Activated naive CD4-positive, alpha-beta T cell treated with Interleukin-2 at 50 U/mL for 16 hours (primary cell): ENCODE measurements at places on chromosomes 16 and 17.

GRCh38 chr17:59832883-59833379, 59.8 kb downstream of the TUBD1 start:
- no peak for DNase-seq

GRCh38 chr17:64001091-64001579, 3.0 kb downstream of the PRR29 start:
- DNase-seq: no peak

GRCh38 chr16:52812678-52813556, 239.8 kb downstream of the CHD9NB start:
- DNase-seq: no peak

GRCh38 chr16:67654403-67654911, 5.6 kb downstream of the ACD start:
- no peak for DNase-seq

GRCh38 chr17:71349908-71350600, 770.8 kb upstream of the SOX9 start:
- DNase-seq: no peak

GRCh38 chr16:11909653-11910545, 5.9 kb downstream of the GSPT1 start:
- no peak for DNase-seq

GRCh38 chr17:36717088-36717487, 115.7 kb downstream of the MRM1 start:
- DNase-seq: no peak

GRCh38 chr17:64736804-64737492, 74.8 kb upstream of the SMURF2 start:
- DNase-seq: peak; percentile 49

- no peak for DNase-seq
Measured at GRCh38 chr17:79201536-79202227, 127.1 kb downstream of the ENGASE start.

DNA sequence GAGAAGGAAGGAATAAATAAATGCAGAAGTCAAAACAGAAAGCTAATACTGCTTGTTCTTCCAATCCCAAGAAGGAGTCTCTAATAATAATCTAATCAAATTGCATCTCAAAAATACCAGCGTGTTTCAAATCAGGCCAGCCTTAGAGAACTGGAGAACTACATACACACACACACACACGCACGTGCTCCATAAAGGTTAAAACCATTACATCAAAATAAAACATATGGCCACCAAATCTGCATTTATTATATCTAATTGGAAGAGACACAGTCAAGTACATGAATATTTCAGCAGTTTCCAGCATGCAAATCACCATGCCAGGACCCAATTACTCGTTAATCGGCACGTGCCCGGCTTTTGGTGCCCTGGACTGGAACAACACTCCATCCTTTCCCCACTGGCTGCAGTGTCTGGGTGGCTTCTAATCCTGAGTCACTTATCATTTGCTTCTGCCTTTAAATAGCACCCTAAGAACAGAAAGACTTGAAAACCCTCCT, 20.4 kb upstream of the KDM8 start:
- no peak for DNase-seq

DNA sequence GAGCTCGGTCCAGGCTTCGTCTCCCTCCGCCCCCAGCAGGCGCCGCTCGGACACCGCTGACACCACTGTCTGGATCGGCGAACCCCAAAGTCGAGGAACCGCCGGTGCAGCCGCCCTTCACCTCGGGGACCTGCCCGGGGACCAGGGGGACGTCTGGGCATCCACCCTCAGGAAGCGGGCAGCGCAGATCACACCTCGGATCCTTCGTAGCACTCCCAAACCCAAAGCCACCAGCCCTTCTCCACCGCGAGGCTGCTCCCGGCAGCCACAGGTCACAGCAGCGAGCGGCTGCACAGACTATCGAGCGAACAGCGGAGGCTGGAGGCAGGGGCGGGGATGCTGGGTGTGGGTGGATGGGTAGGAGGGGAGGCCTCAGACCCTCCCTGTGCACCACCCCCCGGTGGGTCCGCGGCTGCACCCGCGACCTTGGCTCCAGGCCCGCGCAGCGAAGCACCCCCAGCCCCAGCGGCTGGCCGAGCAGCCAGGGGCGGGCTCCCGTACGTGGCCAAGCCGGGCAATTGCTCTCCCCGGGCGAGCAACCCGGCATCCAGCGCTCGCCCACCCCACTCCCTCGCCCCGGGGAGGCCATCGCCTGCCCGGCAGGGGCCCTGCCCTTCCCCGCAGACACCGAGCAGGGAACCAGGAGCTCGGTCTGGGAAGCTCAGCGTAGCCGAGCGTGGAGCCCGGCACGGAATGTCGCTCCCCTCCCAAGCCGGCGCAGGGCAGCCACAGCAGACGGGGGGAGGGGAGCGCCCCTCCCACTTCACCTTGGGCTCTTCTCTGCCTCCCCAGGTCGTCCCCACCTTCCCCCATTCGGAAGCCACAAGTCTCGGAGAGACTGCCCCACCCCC, 1.0 kb downstream of the SDK2 start:
- no peak for DNase-seq

DNA sequence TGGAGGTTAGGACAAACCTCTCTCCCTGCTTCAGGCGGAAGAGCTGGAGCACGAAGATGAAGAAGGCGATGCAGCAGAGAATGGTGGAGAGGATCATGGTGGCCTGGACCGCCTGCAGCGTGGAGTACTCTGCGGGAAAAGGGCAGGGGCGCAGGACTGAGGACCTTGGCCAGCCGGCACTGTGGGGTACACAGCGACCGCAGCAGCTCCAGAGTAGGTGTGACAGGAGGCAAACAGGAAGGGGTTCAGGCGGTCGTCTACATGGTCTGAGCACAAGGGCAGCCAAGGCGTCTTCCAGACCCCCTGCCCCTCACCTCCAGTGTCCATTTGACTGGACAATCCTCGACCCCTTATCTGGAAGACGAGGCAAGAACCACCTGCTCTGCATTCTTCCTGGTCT, 42.5 kb downstream of the EMP2 start:
- DNase-seq: no peak
